ENCODE measurements at places on chromosomes 4 and X.

GRCh38 chr4:13266687-13267086 is 217.5 kb downstream of the RAB28 start:
- no peak for DNase-seq

GRCh38 chr4:38867478-38868058 is at the start of gene FAM114A1:
Gene FAM114A1, plus strand, starts transcription at chr4:38867806. Its CDS starts 10,273 bp downstream, at chr4:38878079.
- peak; percentile 83 for DNase-seq

- DNase-seq = no peak
Measured at GRCh38 chr4:183872531-183872930, 32.6 kb upstream of the STOX2 start.

GRCh38 chr4:126757219-126757618 is 875.5 kb upstream of the INTU start:
- no peak for DNase-seq

- DNase-seq = no peak
Measured at GRCh38 chr4:42915484-42915883, 23.0 kb downstream of the GRXCR1 start.

DNA sequence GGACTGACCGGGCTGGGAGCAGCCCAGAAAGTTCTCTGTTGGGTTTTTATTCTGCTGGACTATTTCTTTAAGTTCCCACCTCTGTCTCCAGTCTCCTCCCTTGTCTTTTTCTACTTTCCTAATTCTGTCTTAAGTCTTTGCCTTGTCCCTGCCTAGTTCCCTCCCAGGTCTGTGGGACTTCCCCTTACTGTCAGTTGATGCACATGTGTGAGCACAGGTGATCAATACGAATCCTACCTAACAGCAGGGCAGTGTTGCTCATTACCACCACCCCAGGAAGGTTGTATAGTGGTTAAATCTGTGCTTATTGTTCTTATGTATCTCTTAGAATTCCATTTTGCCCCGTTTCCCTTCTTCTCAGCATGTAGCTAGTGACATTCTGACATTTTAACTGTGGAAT is 62.1 kb downstream of the GALNTL6 start:
- no peak for DNase-seq

GRCh38 chr4:35982318-35982717 is 262.0 kb downstream of the ARAP2 start:
- no peak for DNase-seq

DNA sequence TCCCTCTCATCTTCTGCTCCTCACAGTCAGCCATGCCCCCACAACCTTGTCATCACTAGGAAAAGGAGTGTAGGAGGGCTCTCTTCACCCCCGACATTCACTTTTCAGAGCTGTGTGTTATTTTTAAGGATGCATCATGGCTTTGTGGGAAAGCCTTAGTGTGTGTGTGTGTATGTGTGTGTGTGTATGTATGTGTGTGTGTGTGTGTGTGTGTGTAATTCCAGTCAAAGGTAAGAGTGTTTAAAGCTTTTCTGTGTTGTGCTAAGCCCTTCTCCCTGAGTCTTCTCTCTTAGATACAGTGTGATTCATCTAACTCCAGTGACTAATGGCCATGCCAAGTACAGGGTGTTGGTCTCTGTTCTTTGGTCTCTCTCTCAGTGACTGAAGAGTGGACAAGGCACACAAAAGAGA is 76.6 kb downstream of the CHIC2 start:
- peak; percentile 83 for DNase-seq

DNA sequence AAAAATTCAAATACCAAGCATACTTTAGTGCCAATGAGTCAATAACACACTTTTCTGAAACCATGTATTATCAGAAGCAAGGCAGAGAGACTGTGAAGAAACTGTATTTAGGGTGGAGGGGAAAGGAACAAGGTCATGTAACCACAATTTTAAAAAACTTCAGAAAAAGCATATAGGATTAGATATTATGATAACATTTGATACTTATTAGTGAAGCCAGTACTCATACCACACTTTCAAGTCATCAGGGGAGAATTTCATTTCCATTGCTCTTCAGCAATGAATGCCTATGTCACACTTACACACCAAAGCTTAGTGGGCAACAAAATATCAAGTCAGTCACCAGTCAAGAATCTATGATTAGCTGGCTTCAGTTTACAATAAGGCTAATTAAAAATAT is 602.2 kb downstream of the IL15 start:
- peak; percentile 70 for DNase-seq

- DNase-seq = no peak
Measured at GRCh38 chr4:6124386-6125102, 75.8 kb downstream of the JAKMIP1 start.

- DNase-seq = no peak
Measured at GRCh38 chrX:97332963-97333362, 449.3 kb downstream of the RPA4 start.

- DNase-seq = no peak
Measured at GRCh38 chr4:3747581-3747904, 18.6 kb upstream of the ADRA2C start.

GRCh38 chr4:38889143-38889542 is 21.5 kb downstream of the FAM114A1 start:
- peak; percentile 76 for DNase-seq

DNA sequence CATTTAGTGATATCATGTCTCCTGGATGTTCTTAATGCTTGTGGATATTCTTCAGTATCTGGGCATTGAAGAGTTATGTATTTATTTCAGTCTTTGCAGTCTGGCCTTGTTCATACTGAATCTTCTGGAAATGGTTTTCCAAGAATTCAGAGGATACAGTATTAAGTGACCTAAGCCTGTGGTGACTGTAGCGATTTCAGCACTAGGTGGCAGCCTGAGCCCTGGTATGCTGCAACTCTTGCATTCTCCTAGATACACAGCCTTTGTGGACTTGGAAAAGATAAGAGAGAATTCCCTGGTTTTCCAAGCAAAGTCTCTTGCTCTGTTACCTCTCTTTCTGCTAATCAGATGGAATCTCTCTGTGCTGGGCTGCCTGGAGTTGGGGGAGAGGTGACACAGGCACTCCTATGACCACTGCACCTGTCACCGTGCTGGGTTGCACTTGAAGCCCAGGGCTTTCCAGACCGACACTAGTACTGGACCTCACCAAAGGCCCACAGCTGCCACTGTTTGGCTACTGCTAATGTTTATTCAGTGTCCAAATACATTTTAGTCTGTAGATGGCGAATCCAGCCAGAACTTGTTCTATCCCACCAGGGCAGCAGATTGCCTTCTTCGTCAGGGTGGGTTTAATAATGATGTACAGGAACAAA is 19.3 kb upstream of the SPIN2A start:
- peak; percentile 27 for DNase-seq

GRCh38 chr4:104022831-104023230 is 303.0 kb upstream of the TACR3 start:
- DNase-seq = no peak

DNA sequence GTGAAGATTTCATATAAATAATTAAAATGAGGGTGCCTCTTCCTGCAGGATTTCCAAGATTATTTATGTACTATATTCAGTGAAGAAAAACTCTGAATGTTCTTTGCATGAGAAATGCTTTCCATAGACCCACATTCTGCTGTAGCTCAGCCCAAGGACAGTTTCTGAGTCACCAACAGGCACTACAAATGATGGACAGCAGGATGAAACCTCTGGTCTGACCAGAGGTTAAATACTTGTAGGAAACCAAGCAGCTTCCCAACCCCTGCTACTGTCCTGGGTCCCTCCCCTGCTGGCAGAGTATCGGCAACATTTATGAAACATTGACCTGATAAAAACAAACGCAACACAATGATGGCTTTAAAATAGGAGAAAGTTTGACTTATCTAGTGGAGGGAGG is 73.1 kb downstream of the CXXC4 start:
- peak; percentile 51 for DNase-seq

GRCh38 chrX:85998954-85999353 is 48.4 kb downstream of the CHM start:
- no peak for DNase-seq

- peak; percentile 31 for DNase-seq
Measured at GRCh38 chr4:37837446-37837845, 11.0 kb downstream of the PGM2 start.

DNA sequence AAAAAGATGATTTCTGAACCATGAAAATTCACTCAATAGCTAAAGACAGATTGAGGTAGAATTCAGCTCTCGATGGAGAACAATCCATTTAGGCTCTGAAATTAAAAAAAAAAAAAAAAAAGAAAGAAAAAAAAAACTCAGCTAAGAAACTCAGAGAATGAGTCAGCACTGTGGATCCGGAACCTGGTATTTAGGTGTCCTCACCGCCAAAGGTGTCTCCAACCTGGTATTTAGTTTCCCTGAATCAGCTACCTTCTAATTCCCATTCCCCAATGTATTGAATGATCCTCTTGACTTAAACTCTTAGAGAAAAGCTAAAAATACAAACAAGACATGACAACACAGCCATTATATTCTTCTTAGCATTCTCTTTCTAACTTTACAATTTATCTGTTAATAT is 150.3 kb upstream of the RASGEF1B start:
- no peak for DNase-seq

- DNase-seq = peak; percentile 33
Measured at GRCh38 chr4:7256984-7257810, 64.9 kb downstream of the SORCS2 start.

DNA sequence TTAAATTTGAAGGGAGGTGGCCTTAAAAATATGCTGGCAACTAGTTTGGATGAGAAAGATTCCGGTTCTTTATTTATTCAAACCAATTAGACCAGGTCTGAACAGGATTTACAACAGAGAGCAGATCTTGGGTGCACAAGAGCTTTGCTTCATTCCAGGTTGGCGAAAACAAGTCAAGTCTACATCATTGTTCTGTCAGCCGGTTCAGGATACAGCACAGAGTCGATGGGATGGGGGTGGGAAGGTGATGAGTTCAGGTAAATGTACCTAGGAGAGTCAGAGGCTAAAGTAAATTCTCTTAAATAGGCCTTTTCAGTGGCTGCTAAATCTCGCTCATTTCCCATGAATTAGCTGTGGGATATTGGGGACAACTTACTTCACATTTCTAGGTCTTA is 882 bp upstream of the STIM2 start:
- no peak for DNase-seq

- DNase-seq = no peak
Measured at GRCh38 chr4:112517067-112517634, 1.2 kb upstream of the NEUROG2 start.

DNA sequence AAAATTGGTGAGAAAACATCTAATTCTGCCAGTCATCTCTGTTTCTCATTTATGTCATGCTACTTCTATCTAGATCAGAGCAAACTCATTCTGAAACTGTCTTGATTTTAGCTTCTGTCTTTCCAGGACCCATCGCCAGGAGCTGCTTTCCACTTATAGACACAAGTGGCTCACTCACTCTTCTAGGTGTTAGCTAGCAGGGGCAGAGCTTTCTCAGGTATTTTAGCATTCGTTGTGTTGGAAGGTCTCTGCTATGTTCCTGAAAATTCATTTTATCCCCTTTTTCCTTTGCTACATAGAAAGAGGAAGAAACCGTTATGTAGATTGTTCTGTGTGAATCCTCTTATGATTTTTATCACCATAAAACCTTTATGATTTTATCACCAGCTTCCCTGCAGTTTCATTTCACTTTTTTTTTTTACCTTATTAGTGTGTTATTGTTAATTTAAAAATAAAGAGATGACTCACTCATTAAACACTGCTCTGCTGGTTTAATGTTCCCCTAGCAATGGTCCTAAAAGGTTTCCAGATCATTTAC is 246.6 kb upstream of the AADAT start:
- no peak for DNase-seq
